Epithelial cell of umbilical artery (primary cell): ENCODE measurements at places on chromosomes 12 and 14. TPM values are rescaled to one million over a fixed set of nuclear protein-coding genes. Genes with fewer than 3 reads are reported as not detected.

Gene TMEM179
- total RNA-seq: under 0.01 TPM in 1 of 2 replicates, not detected in the other

Gene IL26
- not detected in 2 replicates for total RNA-seq

Gene NID2
- 3.3 and 5.5 TPM in 2 replicates for total RNA-seq

Gene TUBA1C
- total RNA-seq: 324 and 374 TPM in 2 replicates

Gene ANKS1B
- 0.46 TPM in 1 of 2 replicates, not detected in the other for total RNA-seq

Gene GALNT9
- 0.32 and 0.76 TPM in 2 replicates for total RNA-seq

Gene CCDC177
- not detected in 2 replicates for total RNA-seq

Gene DIO3
- not detected in 2 replicates for total RNA-seq

Gene ACTR6
- total RNA-seq: 16.6 and 24.2 TPM in 2 replicates
